Uterus (tissue), 4 donors: ENCODE measurements at places on chromosomes 1 and 21. TPM values are rescaled to one million over a fixed set of nuclear protein-coding genes. Genes with fewer than 3 reads are reported as not detected.

Gene S100A2
- not detected for total RNA-seq

Gene PADI3
- total RNA-seq = not detected

Gene LHX8
- total RNA-seq = not detected

DNA sequence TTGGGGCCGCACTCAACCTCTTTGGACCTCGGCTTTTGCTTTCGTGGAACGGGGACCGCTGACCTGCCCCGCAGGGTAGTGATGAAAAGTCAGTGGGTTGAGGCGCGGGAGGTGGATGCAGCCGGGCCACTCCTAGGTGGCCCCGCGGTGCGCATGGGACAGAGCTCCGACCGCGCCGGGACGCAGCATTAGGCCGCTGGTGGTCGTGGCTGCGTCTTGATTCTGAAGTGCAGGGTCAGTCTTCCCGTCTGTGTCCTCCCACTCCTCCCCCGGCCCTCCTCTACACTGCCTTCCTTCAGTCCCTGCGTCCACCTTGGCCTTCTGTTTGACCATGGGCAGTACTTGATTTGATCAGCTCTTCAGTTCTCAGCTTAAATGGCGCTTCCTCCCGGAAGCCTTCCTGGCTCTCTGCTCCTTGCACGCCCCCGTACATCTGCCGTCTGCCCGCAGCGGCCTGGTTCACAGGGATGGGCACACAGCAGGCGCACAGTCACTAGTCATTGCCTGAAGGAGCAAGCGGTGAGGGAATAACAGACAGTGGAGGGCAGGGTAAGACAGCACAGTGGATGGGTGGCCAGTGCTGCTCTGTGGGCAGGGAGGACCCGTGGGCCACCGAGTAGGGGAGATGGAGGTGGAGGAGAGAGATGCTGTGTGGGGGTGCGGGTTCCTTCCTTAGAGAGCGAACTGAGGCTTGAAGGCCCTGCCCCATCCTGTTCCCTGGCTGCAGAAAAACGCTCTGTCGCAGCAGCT is 633 bp downstream of the THEMIS2 start:
- no peak for DNase-seq

DNA sequence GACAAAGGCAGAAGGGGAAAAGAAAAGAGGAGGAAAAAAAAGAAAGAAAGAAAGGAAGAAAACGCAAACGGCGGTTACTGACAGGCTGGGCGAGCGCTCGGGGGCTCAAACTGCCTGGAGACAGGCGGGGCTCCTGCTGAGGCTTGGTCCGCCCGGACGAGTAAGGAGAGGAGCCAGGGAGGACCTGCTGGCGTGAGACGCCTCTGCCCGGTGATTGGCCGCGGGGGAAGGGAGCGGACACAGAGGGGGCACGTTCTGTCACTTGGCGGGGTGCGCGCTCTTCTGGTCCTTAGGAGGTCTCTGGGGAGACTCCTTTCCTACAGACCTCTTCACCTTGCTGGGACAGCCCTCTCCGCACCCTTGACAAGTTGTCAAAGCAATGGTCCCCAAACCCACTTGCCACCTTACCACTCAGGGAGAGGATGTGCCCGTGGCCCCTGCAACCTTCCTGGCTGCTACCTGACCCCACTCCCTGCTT is 791 bp upstream of the PIK3R3 start:
- no peak for DNase-seq

DNA sequence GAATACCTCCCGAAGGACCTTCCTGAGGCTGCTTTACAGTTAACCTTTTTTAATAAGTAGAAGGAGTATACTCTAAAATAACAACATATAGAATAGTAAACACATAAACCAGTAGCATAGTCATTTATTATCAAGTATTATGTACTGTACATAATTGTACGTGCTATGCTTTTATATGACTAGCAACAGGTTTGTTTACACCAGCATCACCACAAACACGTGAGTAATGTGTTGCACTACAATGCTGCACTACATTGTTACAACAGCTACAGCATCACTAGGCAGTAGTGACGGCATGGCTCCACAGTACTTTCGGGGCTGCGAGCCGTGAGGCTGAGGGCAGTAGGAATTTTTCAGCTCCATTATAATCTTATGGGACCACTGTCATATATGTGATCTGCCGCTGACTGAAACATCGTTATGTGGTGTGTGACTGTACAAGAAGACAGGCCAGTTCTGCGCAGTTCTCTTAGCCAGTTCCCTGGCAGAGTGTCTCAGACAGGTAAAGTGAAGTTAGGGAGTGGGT is 82.8 kb upstream of the LRRC8D start:
- DNase-seq = no peak

- DNase-seq = peak; percentile 64
Observed at GRCh38 chr1:147541672-147542568, 619 bp downstream of the BCL9 start.

GRCh38 chr1:178947677-178947981 is 76.8 kb upstream of the ANGPTL1 start:
- DNase-seq = no peak

- peak; percentile 28 for DNase-seq
Observed at GRCh38 chr1:147545133-147545532, 3.8 kb downstream of the BCL9 start.

DNA sequence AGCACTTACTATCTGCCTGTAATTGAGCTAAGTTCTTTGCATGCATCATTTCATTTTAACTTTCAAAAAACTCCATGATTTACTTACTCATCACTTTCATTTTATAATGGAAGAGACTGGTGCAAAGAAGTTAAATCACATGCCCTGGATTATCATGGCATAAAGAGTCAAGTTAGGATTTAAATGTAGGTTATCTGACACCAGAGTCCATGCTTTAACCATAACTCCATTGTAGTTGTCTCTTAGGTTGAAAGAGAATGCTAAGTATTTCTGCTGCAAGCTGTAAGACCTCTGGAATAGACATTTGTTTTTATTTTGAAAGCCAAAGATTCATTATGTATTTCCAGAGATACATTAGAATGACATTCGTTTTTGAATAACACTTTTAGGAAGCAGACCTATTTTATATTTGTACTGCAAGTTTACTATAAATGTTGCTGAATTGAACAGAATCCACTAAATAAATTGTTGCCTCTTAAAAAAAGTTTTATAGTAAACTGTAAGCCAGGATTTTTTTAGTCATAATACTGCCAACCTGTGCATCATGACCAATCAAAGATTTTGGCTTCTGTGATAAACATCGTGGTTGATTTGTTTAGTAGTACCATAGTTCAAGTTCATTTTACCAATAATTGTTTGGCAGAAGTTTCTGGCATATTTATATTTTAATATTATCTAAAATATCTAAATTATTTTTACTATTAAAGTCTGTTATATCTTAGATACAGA is 26.1 kb downstream of the CFH start:
- no peak for DNase-seq
